ENCODE measurements at places on chromosomes 2 and 18.

DNA sequence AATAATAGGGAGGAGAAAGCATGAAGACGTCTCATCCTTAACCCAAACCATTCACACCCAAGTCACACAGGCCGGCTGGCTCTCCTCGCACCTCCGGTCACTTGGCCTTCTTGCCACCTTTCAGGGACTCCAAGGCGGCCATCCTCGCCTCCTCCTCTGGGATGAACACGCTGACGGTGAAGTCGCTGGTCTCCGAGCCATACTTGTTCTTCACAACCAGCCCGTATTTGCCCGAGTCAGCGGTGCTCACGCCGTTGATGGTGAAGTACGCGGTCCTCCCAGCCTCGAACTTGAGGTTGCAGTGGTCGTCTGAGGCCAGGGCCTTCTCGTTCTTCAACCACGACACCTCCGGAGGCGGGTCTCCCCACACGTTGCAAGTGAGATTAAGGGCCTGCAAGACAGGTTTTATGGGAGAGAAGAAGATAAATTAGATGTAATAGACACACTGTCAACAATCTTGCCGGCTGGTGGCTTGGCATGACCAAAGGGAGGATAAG is 54.3 kb upstream of the LPIN2 start:
- DNase-seq = no peak

GRCh38 chr2:58991357-58991756 is 750.2 kb upstream of the FANCL start:
- DNase-seq = no peak

- DNase-seq = no peak
Measured at GRCh38 chr2:46256563-46257142, 40.6 kb upstream of the EPAS1 start.

DNA sequence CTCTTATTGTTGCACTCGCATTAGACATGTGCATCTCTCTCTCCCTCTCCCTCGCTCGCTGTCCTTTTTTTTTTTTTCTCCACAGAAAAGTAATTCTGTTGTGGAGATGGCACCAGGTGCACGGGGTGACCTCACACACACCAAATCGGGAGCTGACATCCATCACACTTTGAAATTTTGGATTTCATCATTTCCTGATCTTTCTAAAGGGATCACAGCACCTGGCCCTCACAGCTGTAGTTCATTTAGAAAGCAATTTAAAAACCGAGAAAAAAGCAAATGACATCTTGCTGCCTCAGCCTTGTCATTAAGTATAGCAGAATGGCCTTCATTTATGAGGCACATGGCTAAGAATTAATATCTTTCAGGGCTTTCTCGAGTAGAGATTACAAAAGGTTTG is 717.2 kb downstream of the RNF144A start:
- peak; percentile 51 for DNase-seq

GRCh38 chr2:127410871-127411652 is 7.2 kb upstream of the PROC start:
- DNase-seq = no peak

DNA sequence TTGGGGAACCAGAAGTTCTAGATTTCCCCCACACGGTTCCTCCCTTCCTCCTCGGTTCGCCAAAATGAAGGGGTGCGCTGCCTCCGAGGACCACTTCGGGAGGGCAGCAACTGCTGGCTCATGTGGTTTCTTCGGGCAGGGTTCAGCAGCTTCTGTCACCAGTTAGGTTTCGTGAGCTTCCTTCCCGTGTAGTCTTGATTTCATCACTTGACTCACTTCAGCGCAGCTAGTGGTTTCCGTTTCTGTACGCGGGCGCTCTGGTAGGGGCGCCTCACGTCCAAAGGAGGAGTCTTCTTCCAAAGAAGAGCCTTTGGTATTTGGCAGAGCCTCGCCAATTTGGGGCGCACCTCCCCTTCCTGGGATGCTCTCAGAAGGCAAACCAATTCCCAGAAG is 485 bp upstream of the GALNT3 start:
- DNase-seq = no peak

GRCh38 chr18:34543945-34544344 is 166.2 kb upstream of the DTNA start:
- DNase-seq = no peak

- DNase-seq = no peak
Measured at GRCh38 chr2:55425431-55425831, 5.8 kb upstream of the CCDC88A start.

GRCh38 chr2:184507254-184507653 is 91.1 kb upstream of the ZNF804A start:
- DNase-seq = no peak

GRCh38 chr18:70931942-70932814 is 643.3 kb downstream of the SOCS6 start:
- peak; percentile 19 for DNase-seq

GRCh38 chr18:23391156-23391555 is 61.9 kb upstream of the RIOK3 start:
- DNase-seq = no peak

DNA sequence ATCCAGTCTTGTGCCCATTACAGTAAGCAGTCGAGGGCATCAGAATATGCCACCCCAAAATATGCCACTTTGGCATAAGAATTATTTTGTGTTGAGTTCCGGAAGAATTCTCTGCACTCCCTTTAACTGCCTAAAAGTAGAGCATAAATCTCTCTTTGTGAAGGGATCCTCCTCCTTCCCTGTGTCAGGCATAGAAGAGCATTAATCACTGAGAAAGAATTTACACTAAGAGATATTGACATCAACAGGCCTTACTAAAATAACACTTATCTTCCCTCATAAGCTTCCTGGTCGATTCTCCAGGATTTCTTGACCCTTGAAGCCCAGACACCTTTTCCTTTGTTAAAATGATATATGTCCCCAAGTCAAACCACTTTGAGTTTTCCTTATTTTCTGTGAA is 27.6 kb upstream of the KYNU start:
- DNase-seq = no peak

GRCh38 chr2:120312076-120312475 is 33.9 kb upstream of the INHBB start:
- DNase-seq = no peak

DNA sequence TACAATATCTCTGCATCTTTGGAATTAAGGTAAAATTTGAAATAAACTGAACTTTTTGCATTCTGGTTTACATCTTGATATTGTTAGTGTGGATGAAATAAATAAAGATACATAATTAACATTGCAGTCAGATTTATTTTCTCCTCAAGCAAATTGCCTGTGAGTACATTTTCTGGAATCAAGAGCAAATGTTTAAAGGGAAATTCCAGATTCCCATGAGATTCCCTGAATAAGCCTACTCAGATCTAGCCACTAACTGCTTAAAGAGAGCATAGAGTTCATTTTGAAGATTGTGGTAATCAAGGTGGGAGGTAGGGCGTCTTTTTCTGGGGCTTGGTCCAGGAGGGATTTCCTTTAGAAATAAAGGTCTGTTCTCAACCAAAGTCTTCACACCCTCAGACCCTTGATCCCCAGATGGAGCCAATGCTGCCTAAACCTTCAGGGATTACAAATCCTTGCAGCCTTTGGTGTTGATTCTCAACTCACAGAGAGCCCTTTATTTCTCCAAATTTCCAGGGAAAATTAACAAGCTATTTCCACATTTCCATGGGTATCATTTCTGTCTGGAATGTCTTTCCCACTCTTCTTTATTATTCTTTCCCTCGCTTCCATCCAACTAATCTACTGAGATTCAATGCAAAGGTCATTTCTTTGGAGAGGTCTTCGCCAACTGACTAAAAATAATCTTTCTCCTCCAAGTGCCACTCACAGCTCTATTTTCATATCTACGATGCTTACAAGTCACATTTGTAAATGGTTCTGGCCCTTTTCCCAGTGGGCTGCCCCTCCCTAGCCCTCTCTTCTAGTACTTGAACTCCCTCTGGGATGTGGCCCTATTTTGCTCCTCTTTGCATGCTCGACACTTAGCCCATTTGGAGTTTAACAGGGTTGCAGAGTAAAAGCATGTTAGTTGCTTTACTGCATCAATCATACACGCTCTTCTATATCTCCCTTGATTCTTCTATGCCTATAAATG is 79.8 kb upstream of the SPATS2L start:
- DNase-seq = no peak

- no peak for DNase-seq
Measured at GRCh38 chr2:74583504-74583903, 29.0 kb downstream of the DOK1 start.

- no peak for DNase-seq
Measured at GRCh38 chr2:98924910-98925309, 11.1 kb downstream of the CRACDL start.

DNA sequence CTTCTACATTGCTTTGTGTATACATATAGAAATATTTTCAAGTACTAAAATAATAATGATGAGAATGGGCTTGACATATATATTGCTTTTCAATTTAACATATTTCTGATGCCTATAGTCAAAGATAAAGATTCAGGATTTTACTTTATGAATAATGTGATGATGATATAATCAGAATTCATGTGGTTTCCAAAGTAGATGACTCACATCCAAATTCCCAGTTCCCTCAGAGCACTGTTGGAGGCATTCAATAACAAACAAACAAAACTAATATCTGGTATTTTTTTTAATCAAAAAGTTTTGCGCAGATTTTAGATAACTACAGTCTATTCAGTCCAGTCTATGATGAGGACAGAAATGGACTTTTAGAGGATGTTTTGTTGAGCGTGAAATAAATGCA is 2094.5 kb upstream of the CELF4 start:
- no peak for DNase-seq

DNA sequence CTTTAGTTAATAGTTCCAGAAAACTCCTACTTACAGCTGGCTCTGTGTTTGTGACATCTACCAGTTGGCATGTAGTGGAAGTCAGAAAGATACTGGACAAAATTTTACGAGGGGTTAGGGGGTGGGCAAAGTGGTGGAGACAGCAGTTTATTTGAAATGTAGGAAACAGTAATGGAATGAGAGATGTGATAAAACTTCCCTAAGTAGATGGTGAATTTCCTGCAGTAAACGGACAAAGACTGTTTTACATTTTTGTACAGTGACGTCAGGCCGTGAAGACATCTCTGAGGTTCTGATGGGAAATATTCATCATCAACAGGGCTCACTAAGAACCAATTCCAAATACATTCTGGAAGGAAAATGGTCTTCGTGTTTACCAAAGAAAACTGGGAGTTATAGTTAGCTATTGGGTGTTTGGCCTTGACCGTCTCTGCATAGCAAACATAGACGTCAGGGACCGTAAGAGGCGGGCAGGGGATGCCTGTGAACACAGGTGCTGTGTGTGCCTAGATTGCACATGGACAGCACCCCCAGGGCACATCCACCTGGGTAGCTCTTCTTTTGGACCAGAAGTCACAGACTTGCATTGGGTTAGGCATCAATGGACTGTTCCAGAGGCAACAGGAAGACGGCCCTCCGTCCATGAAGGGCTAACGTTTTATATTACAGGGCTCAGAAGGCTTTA is 131.5 kb downstream of the ZNF516 start:
- no peak for DNase-seq

DNA sequence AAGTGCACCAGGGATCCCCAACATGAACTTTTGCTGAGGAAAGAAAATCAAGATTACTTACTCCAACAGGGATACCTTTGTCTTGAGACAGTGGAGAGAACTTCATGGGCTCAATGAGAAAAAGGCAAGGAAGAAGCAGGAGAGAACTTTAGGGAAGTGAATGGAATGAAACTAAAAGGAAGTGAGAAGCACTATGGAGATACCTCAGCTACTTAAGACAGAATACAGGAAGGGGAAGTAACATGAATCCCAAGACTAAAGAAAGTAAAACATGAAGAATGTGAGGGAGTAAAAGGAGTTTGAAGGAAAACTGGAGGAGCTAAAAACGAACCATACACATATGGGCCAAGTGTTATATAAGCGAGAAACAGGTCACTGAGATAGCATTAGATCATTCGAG is 32.4 kb upstream of the ACTR3 start:
- no peak for DNase-seq

- no peak for DNase-seq
Measured at GRCh38 chr2:108925735-108926134, 63.3 kb downstream of the EDAR start.

DNA sequence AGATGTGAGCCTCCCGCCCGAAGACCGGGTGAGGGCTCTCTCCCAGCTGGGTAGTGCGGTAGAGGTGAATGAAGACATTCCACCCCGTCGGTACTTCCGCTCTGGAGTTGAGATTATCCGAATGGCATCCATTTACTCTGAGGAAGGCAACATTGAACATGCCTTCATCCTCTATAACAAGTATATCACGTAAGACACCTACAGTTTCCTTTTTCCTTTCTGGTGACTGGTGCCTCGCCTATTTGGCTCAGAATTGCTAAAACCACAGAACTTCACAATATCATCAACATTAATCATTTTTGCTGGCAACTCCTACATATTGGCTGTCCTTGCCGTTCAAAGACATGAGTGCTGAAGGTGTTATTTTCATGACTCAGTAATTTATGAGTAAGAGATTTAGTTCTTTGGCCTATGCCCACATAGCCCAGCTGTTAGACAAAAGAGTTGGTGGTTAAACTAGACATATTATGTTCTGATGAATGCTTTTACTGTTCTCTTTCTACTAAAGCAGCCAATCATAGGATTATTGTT is 2.2 kb downstream of the STAMBP start:
- DNase-seq = no peak

DNA sequence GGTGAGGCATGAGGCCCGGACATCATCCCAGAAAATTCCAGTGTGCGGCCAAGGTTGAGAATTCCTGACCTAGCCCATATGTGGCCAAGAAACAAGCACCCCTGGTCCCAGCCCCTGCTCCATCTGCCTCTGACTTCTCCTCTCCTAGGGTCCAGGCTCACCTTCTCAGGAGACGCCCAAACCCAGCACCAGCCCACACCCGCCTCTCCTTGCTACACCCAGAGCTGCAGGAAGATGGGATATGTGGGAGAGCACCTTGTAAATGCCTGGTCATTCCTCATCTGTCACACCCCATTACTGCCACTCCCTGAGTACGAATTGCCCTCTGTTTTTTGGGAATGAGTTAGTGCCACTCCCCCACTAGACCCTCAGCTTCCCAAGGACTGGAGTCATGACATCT is 7.3 kb upstream of the ATP6V1B1 start:
- DNase-seq = no peak

GRCh38 chr18:12744103-12744502 is 41.3 kb downstream of the PSMG2 start:
- peak; percentile 3 for DNase-seq

DNA sequence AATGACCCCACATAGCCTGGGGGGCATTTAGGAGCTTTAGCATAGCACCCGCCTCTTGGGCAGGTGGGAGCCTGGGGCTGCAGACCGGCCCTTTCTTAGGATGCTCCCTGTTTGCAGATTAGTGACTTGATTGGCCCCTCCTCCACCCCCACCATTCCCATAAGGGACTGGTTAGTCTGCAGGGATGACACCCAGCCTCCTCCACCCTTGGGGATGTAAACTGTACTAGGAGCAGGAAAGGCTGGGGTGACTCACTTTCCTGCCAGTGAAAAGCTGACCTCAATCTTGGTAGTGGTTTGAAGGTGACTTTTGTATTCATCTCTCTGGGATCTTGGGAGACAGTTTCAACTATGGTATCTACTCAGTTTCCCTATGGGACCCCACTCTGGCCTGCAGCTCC is 24.2 kb downstream of the CTIF start:
- DNase-seq = no peak

Data from NCI-H1092 (cell line).